Activated CD4-positive, alpha-beta T cell treated with anti-CD3 and anti-CD28 coated beads for 4 hours (primary cell): ENCODE measurements at places on chromosomes 12 and 14.
A peak's percentile ranks its signal among the peaks of the same experiment; 100 is the strongest.

DNA sequence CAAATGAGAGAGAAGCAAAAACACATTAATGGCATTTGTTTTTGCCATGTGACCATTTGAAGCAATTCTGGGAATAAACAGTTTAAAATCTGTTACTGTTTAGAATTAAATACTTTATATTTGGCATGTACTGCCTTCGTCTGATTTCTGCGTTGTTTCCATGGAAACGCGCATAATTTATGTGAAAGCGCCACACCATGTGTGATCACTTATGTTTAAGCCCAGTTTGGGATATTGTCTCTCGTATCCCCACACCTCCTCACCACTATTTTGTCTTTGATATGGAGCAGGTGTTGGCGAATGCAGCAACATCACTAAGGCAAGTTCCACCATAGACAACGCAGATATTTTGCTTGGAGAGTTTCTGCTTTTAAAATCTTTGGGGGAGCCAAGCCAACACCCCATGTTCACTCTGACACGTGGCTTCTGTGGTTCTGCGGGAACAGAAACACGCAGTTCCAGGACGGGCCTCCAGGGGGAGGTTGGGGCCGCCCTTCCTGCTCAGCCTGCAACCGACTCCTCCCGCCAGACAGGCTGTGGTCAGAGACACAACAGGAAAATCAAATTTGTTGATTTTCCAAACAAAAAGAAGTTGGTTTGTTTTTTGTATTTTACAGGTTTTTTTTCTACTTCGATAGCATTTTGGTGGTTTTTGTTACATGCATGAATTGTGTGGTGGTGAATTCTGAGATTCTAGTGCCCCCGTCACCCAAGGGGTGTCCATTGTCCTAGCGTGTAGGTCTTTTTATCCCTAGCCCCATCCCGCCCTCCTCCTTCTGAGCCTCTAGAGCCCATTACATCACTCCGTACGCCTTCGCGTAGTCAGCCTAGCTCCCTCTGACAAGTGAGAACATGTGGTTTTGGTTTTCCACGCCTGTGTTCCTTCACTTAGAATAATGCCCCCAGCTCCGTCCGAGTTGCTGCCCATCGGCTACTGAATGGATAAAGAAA is 101.9 kb upstream of the SFSWAP start:
- peak; percentile 50 for DNase-seq

GRCh38 chr12:108620236-108620879 is 13.3 kb downstream of the SELPLG start:
- no peak for DNase-seq

- no peak for DNase-seq
These were observed 141.4 kb downstream of the C12orf42 start for GRCh38 chr12:103354403-103354802.

DNA sequence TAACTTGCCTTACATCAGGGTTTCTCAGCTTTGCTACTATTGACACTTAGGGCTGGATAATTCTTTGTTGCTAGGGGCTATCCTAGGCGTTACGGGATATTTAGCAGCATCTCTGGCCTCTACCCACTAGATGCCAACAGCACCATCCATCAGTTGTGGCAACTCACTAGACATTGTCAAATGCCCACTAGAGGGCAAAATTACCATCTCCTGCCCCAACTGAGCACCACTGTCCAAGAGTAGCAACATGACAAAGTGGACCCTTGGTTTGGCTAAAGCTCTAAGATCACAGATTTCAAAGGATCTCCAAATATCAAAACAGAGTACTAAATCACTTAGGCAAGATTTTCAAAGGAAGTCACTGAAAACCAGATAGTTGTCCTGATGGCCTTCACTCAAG is 251.7 kb upstream of the TBX3 start:
- no peak for DNase-seq

DNA sequence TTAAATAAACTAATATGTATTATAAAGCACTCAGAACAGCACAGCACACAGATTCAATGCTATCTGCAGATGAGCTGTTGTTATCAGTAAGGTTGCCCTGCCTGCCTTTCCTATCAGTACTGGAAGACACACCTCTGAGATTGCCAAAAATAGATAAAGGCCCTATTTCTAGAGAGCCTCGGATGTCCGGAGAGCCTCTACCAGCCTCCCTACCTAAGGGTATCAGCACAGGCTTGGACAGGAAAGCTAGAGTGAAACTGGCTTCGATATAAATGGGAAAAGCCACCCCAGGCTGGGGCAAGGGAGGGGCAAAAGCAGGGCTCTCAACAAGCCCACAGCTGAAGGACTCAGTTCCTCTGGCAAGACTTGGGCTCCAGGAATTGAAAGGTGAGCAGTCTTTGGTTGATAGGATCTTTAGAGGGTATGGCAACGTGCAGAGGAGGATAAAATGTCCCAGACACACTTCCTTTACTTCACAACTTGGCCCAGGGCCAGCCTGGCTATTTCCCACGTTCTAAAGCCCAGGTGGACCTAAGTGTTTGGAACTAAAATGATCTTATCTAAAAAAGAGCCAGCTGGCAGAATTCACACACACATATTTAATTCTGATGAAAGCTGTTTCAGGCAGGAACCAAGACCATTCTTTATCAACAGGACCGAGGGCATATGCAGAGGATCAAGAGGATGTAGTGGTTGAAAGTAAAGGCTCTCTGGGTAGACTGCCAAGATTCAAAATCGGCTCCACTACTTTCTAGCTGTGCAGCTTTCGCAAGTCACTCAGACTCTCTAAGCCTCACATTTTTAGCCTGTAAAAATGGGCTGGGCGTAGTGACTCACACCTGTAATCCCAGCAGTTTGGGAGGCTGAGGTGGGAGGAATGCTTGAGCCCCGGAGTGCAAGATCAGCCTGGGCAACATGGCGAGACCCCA is 37.8 kb upstream of the ITPR2 start:
- DNase-seq = no peak

DNA sequence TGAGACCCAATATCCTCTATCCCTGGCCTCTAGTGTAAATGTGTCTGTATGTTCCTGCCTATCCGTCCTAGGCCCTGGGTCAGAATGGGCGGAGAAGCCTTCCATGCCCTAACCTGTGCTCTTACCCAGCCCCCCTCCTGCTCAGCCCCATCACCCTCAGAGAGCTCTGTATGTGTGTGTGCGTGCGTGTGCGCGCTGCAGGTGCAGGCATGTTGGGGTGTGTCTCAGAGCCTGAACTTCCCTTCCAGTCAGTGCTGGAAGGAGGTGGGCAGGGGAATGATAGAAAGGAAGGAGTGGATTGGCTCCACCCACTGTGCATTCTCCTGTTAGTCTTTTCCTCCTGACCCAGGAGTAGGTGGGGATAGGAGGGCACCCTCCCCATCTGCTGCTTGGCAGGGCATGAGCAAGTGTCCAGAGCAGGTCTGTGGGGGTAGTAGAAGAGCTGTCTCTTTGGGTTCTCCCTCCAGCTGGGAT is 7.2 kb downstream of the NAB2 start:
- no peak for DNase-seq

DNA sequence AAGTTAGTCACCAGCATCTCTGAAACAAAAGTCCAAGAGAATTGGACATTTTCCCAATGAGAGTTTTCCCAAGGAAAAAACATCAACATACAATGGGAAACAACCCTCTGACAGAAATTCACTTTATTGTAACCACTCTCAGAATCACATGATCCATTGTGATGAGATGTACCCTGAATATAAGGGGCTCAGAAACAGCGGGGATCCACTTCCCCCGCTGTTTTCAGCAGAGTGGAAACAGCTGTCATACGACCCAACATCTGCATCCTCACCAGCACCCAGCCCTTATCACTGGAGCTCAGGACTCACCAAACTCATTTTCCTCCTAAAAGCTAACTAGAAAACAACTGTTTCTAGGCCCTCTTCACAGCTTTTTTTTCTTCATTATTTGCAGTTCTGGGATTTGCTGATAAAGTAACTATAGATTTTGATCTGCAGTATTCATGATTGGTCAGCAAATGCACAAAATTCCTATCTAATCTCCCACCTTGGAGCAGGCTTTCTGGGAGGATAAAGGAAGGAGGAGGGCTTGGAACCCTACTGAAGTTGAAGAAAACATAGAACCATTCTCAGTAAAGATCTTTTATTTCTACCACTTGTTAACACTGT is 31.3 kb downstream of the CORO1C start:
- no peak for DNase-seq

DNA sequence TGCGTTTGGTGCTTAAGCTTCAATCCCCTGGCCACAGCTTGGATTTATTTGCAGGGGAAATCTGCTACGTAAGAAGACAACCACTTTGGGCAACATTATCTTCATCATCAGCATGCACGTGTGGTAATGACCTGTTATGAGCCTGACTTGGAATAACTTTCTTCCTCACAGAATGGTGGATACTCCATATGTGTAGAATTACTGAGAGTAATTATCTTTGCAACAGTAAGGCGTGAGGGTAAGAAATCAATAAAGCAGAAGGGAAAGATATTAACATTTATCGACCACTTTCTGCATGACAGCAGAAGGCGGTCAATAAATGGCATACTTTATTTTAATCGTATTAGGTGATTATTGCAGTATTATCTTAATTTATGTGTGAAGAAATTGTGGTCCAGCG is 152.7 kb downstream of the RGS6 start:
- DNase-seq = no peak

DNA sequence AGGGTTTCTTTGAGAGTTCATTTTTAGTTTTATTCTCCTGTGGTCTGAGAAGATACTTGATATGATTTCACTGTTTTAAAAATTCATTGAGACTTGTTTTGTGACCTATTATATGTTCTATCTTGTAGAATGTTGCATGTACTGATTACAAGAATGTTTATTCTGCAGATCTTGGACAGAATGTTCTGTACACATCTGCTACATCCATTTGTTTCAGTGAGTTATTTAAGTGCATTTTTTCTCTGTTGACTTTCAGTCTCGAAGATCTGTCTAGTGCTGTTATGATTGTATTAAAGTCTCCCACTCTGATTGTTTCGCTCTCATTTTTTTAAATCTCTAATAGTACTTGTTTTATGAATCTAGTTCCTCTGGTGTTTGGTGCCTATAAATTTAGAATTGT is 1319.8 kb downstream of the TMEM121 start:
- DNase-seq = no peak

GRCh38 chr14:103910262-103910935 is 17.9 kb upstream of the TDRD9 start:
- DNase-seq = peak; percentile 75

GRCh38 chr12:81542065-81543010 is 216.8 kb downstream of the PPFIA2 start:
- DNase-seq = no peak

DNA sequence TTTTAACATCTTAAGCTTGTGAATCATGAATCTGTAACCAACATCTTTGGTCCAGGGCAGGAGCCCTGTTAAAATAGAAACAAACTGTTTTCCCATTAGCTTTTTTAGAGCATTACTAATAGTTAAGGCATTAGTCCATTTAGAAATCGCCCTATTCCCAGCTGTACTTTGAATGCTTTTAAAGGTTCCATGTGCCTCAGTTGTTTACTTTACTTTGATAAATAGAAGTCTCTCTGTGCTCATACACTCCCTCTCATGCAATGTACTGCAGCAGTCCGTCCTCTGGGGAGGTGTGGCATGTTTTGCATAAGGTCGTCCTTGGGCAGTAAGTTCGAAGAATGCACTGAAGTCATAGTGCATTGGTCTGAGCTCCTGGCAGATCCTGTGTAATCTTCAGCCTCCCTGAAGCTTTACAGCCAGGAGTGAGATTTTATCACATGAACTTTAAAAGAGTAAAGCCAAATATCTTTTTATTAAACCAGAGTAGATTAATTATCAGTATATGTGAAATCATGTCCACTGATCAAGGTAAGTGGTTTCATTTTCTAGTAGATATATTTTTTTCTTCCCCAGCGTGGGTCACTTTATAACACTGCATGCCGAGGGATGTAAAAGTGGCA is 134.7 kb downstream of the FGD4 start:
- no peak for DNase-seq

DNA sequence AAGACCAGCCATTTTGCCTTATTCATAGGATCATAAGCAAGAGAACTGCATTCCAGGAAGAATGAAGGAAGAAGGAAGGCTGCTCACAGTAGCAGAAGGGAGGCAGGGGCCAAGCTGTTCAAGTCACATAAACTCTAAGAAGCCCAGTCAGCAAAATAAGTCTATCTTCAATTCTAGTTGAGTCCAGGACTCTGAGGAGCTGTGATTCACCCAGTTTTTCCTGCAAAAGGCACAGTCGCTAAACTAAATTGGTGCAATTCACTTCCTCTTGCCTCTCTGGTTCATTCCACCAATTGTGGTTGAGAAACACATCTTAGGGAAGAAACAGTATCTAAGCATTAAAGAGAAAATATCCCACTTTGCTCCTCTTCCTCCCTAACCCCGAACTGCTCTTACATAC is 9.8 kb downstream of the ZNF641 start:
- no peak for DNase-seq

GRCh38 chr12:19239102-19239501 is 109.6 kb downstream of the PLEKHA5 start:
- DNase-seq = no peak

DNA sequence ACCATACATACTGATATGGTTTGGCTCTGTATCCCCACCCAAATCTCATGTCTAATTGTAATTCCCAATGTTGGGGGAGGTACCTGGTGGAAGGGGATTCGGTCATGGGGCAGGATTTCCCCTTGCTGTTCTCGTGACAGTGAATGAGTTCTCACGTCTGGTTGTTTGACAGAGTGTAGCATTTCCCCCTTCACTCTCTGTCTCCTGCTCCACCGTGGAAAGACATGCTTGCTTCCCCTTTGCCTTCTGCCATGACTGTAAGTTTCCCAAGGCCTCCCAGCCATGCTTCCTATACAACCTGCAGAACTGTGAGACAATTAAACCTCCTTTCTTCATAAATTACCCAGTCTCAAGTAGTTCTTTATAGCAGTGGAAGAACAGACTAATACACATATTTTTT is 28.8 kb upstream of the DTX1 start:
- DNase-seq = no peak

DNA sequence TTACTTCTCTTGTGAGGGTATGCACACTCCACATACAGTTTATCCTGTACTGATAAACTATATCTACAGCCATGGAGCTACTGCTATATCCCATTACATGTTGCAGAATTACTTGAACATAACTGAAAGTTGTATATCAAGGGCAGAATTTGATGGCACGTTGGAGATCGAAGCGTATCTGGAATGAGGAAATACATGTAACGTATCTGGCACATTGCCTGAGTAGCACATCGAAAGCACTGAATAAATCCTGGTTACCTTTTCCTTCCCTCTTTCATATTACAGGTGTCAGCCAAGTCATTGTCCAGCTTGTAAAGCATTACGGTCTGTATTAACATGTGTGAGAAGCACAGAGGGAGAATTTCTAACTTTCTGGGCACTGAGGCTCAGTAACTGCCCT is 42.1 kb upstream of the LIN7A start:
- no peak for DNase-seq
